ENCODE measurements at places on chromosomes 2 and 18.

GRCh38 chr2:85439986-85440385, 21.5 kb downstream of the SH2D6 start:
- DNase-seq, result no peak

DNA sequence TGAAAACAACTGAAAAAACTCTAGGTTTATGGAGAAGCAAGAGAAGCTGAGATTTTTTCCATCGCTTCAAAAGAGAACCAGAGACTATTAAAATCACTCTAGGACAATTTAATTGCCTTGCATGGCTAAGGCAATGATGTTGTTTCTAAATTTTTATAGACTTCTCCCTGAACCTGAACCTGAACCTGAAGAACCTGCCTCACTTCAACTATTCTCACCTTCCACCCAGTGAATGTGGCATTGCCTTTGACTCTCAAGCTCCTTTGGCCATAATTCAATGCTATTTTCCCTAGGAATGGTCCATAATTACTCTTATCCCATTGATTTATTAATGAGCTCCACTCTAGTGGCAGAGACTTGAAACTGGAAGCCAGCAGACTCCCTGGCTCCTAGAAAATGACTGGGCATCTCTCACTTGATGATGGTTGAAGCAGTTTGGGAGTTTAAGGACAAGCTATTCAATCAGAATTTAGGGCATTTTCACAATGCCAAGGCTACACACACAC, 303.8 kb upstream of the UBE2E3 start:
- DNase-seq, result no peak

DNA sequence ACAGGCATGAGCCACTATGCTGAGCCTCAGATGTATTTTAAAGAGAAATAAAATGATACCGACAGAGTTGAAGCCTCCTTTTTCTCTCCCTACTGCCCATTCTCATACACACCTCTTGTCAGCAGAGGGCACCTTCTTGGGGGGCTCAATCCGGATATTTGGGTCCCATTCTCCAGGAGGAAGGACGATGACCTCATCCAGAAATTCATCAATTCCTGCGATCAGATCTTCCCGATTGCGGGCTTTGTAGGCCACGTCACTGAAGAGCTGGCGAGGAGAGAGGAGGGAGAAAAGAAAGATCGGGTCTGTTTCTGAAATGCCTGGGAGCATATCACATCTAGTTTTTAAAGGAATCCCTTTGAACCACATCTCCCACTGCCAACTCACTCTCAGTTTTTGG, 54.4 kb downstream of the MTHFD2 start:
- no peak for DNase-seq

- no peak for DNase-seq
Observed at GRCh38 chr18:48059455-48060010, 129.1 kb upstream of the SMAD2 start.

- no peak for DNase-seq
Observed at GRCh38 chr18:55153346-55153745, 194.1 kb upstream of the CCDC68 start.

GRCh38 chr2:29218550-29219125, 103.4 kb downstream of the CLIP4 start:
- no peak for DNase-seq

GRCh38 chr2:204914708-204915107, 369.4 kb downstream of the PARD3B start:
- no peak for DNase-seq

DNA sequence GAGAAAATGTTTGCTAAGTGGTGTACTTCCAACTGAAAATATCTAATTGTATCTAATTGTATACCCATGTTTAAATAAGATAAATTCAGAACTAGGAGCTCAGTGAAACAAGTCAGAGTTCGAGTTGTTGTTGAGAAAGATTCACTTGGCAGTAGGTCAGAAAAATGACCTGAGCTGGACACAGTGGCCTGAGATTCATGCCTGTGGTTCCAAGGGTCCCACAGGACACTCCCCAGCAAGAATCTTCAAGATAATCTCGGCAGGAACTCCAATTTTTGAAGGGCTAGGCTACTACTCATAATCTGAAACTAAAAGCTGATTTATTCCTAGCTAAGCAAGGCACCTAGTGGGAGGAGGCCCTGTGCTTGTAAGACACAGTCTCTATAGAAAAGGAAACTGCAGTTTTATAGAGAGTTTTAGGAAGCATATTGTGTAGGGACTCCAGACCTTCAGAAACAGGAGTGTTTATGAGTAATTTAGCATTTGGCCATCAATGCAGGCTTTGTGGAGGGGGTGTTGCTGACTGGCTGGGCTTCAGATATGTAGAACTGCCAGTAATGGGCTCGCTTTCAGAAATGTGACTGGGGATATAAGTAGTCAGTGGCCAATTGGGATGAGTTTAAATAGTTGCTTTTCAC, 43.2 kb downstream of the SP140 start:
- no peak for DNase-seq

All from stimulated activated naive CD4-positive, alpha-beta T cell (primary cell).